ENCODE measurements at places on chromosomes 3 and 15.

DNA sequence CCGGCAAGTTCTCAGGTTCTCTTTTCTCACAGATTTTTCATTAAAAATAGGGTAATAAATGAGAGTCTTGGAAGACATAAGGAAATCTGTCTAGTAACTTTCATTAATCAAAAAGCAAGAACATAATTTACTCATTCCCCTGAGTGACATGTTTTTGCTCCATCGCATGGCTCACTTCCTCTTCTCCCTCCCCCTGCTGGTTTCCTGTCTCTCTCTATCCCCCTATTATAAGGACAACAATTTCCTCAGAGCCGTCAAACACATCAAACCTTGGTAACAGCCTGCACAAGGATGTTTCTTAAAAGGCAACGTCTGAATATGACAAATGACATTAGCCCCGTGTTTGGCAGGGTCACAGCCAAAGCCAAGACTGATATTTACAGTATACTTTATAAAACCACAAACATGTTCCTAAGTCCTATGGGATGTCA lies 1149.6 kb downstream of the IGSF11 start:
- no peak for DNase-seq

- no peak for DNase-seq
These were observed 11.1 kb upstream of the MFN1 start for GRCh38 chr3:179336345-179336929.

DNA sequence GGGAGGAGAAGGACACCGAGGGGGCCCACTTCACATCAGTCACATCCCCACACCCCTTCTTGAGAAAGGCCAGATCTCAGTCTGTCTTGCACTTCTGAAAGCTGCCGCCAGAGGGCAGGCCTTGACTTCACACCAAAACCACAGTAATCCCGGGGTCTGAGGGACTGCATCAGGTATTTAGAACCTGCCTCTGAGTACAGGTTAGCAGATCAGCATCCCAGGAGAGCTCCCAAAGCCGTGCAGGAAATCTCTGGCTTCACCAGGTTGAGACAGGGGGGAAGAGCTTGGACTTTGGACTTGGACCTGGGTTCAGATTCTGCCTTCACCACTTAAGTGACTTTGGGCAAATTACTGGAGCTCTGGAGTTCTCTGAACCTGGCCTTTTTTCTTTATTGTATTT lies 50.3 kb downstream of the LHFPL4 start:
- peak; percentile 64 for DNase-seq

- DNase-seq: no peak
These were observed 100.7 kb downstream of the ARNT2 start for GRCh38 chr15:80504931-80505330.

DNA sequence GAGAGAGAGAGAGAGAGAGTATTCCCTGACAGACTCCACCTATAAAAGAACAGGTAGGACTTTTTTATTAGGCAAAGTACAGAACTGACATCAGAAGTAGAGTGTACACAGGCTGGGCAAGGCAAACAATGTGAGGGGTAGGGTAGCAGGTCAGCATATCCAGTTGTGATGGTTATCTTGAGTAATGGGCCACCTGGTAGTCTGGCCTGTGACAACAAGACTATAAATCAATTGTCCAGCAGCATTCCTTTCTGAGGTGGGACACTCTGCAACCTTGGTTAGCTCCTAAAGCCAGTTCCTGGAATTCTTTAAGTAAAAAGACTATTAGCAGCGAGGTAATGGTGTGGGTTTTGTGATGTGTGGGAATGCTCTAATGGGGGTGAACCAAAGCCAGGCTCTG lies 14.9 kb upstream of the TMCC1 start:
- no peak for DNase-seq

DNA sequence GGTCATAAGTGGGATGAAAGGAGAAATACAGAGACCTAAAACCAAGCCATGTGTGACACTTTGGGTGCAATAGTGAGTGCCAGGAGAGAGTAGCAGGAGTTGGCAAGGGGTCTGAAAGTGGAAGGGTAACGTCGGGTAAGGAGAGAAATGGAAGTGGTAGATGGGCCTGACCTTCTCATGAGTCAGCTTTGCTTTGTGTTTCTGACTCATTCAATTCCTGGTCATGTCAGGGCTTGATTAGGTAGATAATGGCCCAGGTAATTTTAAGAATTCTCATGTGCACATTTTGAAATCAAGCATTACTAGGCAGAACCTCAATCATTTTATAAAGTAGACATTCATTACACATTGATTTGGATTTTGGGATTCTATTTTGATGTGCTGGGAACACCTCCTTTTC lies 262.5 kb downstream of the SOX2 start:
- DNase-seq: no peak

DNA sequence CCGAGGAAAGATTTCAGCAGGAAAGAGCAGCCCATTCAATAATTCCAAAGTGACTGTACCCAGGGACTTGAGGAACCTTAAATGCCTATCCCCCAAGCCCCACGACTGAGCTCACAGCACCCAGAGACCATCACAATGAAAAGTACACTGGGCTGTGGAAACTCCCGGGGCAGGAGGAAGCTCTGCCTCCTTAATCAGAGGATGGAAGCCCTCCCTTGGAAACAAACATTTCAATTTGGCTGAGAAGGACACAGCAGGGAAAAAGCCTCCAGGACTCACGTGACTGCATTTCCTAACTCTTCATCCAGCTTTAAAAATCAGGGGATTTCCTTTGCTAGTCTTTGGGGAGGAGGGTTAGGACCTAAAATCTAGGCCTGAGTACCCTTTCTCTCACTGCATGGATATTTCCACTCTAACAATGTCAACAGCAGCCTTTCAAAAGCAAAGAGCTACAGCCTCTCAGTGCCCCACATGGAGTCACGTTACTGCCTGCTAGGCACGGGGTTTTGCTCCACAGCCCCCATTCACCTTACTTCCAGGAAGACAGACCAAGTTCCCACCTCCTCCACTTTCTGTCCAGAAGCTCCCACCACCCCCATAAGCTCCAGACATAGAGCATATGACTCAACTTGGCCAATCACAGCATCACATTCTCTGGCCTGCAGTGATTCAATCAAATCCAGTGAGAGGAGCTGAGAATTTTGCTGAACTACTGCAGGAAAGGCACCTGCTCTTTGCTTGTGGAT lies 68.9 kb upstream of the WNT5A start:
- DNase-seq: no peak

DNA sequence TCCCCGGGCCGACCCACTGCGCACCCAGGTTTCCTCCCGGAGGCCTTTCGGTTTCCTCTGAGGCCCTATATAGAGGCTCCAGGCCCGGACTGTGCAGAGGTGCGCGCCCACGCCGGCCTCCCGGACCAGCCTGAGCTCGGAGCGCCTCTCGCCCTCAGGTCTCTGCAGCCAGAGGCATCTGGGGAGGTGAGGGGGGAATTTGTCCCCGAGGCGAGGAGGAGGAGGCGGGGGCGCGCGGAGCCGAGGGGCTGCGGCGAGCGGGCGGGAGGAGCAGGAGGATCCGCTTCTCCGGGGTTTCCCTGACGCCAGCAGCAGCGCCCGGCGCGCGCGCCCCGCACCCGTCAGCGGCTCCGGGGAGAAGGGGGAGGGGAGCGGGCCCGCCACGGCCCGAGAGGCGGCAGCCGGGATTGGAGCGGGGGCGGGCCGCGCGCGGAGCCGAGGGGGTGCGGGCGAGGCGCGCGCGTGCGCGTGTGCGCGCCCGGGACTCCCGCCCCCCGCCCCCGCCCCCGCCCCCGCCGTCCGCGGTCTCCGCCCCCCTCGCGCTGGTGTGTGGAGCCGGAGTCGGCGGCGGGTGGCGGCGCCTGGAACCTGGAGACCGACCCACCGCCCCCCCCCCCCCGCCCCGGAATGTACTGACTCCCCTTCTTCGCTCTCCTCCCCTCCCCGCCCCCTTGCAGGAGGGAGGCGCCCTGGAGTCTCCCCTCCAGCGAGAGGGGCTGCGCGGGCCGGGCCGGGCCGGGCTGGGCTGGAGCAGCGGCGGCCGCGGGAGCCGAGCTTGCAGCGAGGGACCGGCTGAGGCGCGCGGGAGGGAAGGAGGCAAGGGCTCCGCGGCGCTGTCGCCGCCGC lies at the start of gene NEO1:
Gene NEO1, plus strand, starts transcription at position 657 of the 846 bp plus-strand sequence. CDS start 213 bp downstream, outside the sequence.
- no peak for DNase-seq
